ENCODE measurements at places on chromosomes 7 and 10.

DNA sequence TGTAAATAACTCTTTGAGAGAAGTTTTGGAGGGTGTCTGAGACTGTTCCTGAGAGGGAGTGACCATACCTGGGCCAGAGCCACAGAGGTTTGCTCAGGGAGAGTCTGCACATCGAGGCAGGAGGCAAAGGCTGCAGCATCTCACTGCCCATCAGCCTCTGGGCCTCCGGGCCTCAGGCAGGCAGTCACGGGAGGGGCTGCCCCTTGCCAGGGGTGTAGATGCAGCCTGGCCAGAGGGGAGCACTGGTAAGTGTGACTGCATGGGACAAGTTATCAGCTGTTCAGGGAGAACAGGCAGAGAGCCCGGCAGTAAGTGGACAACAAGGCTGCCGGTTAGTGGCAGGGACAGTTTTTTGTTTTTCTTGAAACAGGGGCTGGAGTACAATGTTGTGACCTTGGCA, 55.9 kb downstream of the ZNF467 start:
- DNase-seq, result no peak

- no peak for DNase-seq
Measured at GRCh38 chr7:155207326-155208002, 90.2 kb upstream of the INSIG1 start.

GRCh38 chr7:131338691-131339390, 11.2 kb downstream of the MKLN1 start:
- no peak for DNase-seq

- no peak for DNase-seq
Measured at GRCh38 chr7:87361320-87361719, 15.9 kb downstream of the CROT start.

DNA sequence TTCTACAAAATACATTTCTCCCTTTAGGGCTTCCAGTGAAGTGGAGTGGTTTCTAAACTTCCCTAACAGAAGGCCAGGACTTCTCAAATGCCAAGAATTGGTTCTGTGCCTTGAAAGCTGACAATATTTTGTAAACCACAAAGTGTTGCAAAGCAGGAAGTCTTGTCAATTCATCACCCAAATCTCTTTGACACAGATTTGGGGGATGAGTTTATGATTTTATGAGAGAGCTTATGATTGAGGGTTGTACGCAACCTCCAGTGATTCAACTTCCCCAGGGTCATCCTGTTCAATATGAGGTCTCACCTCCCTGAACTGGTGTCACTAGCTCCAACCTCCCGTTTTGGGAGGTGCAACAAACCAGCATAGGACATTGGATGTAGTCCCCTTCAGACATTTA, 83.7 kb downstream of the PRLHR start:
- no peak for DNase-seq

DNA sequence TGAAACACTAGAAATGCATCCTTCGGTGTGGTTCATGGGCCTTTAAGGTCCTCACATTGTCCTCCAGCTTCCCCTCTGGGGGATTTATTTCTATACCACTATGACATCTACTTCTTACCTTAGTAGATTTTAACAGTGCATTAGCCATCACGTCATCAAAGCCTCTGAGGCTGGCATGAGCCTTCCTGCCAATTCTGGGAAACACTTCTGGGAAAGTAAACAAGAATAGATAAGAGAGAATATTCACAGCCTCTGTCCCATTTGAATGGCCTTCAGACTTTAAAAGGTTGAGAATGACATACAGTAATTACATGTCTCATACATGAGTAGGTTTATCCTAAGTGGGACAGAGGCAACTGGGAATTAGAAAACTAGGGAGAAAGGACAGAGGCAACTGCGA, 89.7 kb downstream of the AMPH start:
- no peak for DNase-seq

DNA sequence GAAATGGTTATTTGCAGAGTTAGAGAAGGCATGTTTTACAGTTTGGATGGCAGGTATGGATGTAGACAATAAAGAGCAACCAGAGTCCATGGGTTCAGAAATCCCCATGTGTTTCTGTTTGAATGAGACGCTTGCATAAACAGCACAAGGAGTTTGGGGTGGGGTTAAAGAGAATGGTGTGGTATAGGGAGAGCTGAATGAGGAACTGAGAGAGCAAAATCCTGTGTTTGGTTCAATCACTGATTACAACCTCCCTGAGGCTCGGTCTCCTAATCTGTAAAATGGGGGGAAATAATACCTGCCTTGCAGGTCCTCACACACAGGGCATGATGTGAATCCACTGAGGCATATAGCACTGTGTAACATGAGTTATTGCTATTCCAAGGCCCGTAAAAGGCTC, 23.7 kb downstream of the CAV1 start:
- DNase-seq, result no peak

DNA sequence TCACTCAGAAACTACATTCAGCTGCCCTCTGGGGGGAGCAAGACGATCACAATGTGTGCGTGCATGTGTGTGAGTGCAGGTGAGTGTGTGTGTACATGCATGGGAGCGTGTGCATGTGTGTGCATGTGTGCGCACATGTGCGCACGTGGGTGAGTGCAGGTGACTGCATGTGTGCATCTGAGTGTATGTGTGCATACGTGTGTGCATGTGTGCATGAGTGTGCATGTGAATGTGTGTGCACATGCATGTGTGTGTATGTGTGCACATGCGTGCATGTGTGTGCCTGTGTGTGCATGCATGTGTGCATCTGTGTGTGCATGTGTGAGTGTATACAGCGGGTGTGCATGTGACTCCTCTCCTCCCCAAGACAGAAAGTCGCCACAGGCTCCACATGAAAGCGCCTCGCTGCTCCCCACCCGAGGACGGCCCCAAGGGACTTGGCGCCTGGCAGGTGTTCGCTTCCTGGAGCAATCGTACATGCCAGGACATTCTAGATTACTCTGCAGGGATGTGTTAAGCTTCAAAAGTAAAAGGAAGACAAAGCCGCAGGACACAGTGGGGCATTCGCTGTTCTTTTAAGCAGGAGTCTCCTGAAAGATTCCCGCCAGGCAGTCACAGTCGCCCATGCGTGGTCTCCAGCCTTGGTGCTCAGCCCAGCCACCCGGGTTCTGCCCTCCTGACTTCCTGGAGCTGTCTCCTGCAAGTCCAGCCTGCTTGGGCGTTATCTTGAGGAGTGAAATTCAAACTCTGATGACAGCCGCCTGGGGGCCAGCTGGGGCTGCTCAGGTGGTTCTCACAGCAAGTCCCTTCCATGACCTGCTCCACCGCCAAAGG, 42.0 kb upstream of the ADGRA1 start:
- no peak for DNase-seq

DNA sequence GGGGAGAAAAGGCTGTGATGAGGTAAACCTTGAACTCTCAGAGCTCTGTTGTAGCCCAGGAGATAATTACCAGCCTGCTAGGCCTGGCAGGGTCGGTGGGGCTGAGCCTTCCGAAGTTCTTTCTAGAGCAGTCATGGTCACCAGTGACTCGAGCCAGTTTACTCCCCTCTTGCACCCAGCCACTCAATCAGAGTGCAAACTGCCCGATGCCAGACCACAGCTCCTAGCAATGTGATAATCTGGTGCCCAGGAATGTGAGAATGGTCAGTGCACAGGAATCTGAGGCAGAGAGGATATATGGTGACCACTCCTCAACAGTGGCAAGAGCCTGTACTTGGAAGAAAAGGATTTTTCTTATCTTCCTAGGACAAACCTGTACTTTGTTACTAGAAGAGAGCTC, 46.4 kb upstream of the KMT2E start:
- no peak for DNase-seq

DNA sequence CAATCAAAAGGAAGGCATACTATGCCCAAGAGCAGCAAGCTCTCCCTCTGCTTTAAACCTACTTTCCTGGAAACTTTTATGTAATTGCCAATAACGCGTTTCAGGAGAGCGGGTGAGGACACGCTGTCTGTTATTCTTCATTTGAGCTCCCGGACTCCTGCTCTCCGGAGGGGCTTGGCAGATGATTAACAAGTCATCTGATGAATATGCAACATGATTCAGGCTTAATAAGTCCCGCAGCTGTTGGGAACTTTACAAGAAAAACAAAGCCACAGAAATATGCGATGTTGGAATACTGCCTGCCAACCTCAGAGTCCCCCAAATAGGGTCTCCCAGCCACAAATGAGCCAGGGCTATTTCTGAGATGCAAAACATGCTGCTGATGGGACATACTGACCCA, 348.0 kb downstream of the GPAM start:
- DNase-seq, result no peak

GRCh38 chr7:106277976-106278375, 6.8 kb downstream of the NAMPT start:
- DNase-seq, result no peak

GRCh38 chr7:55156919-55157763, 138.3 kb downstream of the EGFR start:
- no peak for DNase-seq

DNA sequence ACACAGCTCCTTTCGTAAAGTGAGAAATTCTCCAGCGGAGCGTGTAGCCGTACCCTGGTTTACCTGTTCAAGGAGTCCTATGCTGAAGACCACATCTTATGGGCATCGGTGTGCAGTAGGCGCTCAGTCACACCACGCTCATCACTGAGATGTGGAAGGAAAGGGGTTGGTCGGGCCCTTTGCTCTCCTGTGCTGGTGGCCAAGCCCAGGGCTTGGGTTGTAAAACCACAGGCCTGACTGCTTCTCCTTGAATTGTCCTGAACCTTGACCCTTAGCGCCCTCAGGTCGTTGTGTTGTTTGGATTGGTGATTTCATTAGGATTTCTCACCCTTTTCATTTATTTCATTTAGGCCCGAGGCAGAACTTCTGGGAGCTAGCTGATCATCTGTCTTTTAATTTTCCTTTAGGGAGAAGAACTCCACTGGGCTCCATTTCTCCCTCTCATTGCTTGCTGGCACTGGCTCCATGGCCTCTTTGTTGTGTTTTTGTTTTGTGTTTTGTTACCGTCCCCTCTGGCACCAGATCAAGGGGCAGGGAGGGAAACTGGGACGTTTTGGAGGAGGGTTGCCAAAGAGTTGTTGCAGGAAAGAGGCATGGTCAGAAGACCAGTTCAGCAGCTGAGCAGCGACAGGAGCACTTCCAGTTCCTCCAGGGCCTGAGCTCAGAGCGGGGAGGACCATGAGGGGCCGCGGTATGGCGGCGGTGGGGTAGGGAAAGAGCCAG, 511.4 kb upstream of the GALNT17 start:
- DNase-seq, result peak; percentile 54

DNA sequence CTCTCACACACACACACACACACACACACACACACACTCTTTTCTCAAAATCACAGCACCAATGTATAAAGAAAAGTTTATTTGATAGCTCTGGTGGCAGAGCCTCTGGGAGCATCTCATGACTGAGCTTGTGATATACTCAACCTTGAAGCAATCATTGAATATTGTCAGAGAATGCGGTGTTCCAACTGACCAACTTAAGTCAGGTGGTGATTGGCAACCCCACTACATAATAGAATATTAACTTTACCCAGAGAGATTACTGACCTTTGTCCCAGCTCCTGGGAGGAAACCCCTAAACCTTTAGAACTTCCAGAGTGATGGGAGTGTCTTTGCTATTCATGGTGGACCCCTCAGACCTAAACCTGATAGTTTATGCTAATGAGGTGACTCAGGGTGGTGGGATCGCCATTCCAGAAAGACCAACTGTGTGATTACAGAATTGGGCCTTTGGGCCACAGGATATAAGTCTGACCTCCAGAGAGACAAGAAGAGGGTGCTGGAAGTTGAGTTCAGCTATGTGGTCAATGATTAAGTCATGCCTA, 143.1 kb downstream of the OTUD1 start:
- no peak for DNase-seq

DNA sequence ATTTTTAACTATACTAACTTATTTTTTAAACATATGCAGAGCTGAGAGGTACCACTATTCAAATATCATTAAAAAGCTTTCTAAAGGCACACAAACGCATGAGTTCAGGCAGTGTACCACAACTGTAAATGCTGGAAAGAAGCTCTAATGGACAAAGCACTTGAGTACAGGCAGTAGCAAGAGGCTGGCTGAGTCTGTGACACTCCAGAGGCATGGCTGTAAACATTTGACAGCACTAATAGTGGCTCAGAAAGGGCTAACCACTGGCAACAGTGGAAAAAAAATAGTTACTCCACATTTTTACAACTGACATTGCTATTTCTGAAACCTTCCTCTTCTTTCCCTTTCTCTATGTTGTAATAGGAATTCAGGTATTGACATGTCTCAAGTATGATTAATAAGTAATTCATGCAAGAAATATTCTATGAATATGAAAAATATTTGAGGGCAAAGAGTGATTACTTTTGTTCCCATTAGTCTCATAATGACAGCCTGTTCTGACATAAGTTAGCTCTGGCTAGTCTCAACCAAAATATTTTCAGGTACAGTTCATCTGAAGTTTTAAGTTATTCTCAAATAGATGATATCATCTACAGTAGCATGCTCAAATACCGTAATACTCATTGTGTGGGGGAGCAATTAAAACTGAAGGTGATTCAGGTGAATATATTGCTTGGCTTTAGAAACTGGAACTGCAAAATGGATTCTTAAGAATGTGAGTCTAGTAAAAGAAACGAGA, 324.0 kb upstream of the POT1 start:
- DNase-seq, result no peak

DNA sequence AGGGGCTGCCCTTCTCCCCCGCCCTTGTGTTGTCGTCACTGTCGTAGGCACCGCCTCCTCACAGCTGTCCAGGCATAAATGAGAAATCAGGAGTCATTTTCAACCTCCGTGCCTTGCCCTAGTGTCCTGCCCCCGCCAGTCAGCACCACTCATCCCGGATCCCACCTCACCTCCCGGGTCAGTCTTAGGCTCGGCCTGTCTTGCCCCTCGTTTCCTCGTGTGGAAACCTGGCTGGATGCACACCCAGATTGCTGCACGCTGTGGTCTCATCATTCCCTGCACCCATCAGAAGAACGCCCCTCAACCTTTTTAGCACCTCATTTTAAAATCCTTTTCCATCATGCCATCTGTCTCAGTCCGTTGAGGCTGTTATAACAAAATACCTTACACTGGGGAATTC, 213.1 kb downstream of the HECW1 start:
- DNase-seq, result no peak

DNA sequence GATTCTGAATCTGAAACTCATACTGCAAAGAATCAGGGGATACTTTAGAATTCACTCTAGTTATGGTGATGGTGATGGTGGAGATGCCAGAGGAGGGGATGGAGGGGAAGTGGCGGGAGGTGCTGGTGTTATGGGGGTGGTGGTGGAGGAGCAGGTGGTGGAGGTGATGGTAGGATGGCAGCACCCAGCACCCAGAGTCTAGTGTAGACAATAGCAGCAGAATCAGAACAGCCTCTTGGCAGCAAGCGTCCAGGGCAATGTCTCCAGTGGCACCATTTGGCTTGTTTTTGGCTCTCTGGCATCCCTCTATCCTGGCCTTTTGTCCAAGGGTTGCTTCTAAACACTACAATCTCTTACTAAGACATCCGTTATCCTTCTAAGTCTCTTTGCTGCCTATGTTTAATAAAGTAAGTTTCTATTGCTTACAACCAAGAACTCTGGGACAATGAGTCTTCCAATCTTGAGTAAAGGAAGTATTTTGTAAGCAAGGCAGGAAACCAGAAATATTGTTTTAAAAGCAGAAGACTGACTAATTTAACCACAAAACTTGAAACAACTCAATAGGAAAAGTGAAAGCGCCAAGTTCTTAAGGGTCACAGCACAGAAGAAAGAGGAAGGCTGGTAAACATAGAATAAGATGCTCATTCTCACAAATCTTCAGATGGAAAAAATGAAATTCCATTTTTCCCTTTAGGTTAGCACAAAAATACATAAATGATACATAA, 42.4 kb upstream of the GDF10 start:
- DNase-seq, result peak; percentile 6

- no peak for DNase-seq
Measured at GRCh38 chr7:3683546-3684539, 382.8 kb downstream of the SDK1 start.

GRCh38 chr7:148962823-148963582, 65.3 kb downstream of the PDIA4 start:
- DNase-seq, result peak; percentile 92

- DNase-seq, result no peak
Measured at GRCh38 chr7:105524840-105525239, 2.8 kb upstream of the PUS7 start.
